SK-MEL-5 (cell line): ENCODE measurements at places on chromosomes 16 and 17.

- DNase-seq, result no peak
These were observed 1.7 kb downstream of the IL4R start for GRCh38 chr16:27315333-27316037.

DNA sequence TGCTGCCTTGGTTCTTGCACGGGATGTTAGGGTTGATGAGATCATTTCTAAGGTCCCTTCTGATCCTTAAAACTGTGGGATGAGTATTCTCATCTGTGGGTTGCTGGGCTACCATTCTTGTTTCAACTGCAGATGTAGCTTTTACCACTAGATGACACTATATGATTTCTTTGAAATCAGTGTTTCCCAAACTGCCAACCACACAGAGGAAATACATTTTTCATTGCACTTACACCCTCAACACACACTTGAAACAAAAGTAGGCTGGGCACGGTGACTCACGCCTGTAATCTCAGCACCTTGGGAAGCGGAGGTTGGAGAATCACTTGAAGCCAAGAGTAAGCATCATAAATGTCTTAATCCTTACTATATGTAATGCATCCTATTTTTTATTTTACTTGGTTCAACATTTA, 15.3 kb downstream of the LCMT1 start:
- DNase-seq, result peak; percentile 52

GRCh38 chr16:80480664-80481063, 60.1 kb upstream of the DYNLRB2 start:
- DNase-seq, result no peak

DNA sequence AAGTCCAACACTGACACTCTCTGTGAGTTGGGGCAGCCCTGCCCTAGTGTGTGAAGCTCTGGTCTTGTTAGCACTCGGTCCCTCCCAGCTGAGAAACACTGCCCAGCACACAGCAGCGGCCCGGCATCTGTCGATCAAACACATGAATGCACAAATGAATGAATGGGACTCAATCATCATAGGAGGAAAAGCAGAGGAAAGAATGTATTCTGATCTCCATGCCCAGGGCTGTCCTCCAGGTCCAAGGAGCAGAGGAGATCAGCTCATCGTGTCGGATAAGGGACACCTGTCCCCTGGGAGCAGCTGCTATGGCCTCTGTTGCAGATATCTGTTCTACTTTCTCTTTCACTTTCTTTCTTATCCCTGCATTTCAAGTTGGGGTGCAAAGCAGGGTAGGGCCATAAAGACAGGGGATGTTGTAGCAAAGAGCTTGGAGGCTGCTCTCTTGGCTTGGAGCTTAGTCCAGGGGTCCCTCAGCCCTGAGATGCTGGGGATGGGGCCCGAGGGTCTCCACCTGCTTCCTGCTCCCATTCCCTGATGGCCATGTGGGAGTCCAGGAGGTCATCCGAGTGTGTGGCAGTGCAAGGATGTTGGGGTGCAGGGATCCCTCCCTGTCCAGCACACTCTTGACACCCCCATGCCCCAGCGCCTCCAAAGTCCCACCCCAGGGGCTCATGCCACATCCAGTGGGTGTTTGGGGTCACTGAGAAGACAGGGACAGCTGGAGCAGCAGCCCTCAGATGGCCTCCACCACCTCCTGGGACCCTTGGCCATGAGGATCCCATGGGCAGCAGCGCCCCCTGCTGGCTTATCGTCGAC, 88.2 kb downstream of the IRF8 start:
- DNase-seq, result peak; percentile 11

DNA sequence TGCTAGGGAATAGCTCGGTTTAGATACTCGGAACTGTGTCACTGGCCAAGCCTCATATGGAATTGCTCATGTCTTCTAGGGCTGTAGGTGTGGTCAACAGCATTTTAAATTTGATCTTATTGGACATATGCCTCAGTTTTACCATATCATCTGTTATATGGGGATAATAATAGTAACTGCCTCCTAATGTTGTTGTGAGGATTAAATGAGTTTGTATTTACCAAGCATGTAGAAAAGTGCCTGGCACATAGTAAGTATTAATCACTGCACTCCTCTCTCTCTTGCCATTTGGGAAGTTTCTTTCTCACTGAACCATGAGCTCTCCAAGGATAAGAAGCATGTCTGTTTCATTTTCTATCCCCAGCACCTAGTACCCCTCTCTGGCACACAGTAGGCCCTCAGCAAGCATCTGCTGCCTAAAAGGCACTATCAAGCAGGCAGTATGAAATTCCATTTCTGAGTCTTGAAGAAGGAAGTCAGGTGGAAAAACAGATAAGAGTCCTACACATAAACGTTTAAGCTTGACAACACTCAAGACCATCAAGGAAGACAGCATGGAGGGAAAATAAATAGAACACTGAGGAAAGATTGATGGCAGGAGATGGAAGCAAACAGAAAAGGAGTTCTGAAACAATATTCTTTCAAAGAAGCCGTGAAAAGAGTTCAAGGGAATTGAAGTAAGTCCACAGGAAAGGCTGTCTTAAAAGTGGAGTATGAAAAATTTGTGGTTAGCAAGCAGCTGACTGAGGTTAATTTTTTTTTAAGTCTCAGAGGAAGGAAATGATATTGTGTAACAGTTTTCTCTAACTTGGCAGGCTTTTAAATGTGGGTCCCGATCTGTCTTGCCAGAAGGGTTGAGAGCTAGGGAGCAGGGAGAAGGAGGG, 2.2 kb upstream of the ATP6V0A1 start:
- DNase-seq, result peak; percentile 68

GRCh38 chr16:69501956-69502745, 63.6 kb upstream of the NFAT5 start:
- peak; percentile 15 for DNase-seq

GRCh38 chr17:46772475-46773220, 45.8 kb downstream of the WNT3 start:
- DNase-seq, result no peak

- DNase-seq, result no peak
These were observed 5.4 kb downstream of the EPN3 start for GRCh38 chr17:50537721-50538548.

DNA sequence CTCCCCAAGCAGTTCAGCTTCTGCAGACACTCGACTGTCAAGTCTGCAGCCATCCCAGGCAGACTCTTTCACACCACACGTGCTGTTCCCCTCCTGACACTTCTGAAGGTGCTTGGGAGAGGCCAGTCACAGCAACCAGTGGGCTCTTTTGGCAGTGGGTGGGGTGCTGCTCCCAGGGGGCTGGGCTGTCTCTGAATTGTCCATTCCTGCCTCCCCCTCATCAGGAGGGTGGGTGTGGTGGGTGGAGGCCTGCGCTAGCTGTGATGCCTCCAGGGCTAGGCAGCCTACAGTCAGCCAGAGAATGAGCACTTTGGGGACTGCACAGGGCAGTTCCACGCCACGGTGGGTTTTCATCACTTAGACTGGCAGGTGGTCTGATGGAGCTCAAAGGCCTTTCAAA, 10.3 kb downstream of the STARD3 start:
- DNase-seq, result no peak

GRCh38 chr16:79074541-79074940, 526.0 kb downstream of the MAF start:
- DNase-seq, result no peak

DNA sequence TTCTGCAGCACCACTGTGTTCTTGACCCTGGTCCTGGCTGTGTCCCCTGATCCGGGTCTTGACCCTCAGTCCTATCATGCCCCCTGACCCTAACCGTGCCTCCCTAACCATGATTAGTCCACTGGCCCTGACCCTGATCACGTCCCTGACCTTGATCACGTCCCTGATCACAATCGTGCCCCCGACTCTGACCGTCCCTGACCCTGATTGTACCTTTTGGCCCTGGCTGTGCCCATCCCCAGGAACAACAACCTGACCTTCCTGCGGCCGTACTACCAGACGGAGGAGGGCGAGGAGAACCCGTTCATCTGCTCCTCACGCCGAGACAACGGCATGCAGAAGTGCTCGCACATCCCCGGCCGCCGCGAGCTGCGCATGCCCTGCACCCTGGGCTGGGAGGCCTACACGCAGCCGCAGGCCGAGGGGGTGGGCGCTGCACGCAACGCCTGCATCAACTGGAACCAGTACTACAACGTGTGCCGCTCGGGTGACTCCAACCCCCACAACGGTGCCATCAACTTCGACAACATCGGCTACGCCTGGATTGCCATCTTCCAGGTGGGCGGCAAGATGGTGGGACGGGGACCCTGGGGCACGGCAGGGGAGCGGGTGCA, 24.9 kb downstream of the TPSG1 start:
- DNase-seq, result no peak

- no peak for DNase-seq
These were observed 70.5 kb downstream of the COPRS start for GRCh38 chr17:31788571-31788946.

- no peak for DNase-seq
These were observed 20.5 kb upstream of the EMP2 start for GRCh38 chr16:10600782-10601443.

DNA sequence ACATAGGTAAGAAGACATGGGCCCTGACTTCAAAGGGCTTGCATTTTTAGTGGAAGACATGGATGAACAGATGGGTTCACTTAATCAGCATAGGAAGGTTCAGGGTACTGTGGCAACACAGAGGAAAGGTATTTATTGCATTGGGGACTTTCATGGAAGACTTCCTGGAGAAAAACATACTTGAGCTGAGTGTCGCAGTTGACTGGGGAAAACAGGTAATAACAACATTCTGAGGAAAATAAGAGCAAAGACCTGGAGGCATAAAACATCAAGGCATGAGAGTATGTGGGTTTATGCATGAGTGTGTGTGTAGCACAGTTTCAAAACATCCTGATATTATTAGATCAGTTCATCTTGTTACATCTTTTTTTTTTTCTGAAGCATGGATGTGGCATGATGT, 82.7 kb downstream of the MAP2K6 start:
- DNase-seq, result no peak

DNA sequence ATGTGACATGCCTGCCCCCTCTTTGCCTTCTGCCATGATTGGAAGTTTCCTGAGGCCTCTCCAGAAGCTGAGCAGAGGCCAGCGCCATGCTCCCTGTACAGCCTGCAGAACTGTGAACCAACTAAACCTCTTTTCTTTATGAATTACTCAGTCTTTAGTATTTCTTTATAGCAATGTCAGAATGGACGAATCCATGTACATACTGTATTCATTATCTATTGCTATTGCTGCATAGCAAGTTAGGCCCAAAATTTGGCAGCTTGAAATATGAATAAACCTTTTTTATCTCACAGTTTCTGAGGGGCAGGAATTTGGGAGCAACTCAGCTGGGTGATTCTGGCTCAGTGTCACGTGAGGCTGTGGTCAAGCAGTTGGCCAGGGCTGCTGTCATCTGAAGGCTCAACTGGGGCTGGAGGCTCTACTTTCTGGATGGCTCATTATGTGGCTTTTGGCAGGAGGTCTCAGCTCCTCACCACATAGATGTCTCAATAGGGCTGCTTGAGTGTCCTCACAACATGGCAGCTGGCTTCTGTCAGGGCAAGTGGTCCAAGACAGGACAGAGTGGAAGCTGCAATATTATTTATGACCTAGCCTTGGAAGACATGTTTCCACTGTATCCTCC, 40.0 kb downstream of the SOCS1 start:
- no peak for DNase-seq

DNA sequence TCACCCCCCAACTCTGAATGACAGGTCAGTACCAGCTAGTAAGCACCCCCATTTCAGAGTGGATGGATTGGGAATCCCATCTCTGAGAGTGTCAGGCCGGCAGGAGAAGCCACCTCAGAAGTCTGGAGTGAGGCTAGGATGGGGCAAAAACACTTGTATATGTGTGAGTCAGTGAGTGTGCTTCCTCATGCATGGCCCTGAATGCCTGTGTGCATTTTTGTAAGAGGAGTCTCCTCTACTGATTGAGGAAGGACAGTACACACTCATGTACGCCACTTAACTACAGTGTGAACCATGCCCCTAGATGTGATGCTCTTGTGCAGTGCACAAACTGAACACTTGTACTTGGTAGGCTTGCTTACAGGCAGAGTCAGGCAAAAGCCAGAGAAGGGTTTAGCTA, 22.3 kb upstream of the NAGS start:
- DNase-seq, result no peak

GRCh38 chr17:61157246-61157886, 242.3 kb upstream of the TBX2 start:
- peak; percentile 95 for DNase-seq

GRCh38 chr17:29278692-29279091, 15.3 kb downstream of the NUFIP2 start:
- no peak for DNase-seq

DNA sequence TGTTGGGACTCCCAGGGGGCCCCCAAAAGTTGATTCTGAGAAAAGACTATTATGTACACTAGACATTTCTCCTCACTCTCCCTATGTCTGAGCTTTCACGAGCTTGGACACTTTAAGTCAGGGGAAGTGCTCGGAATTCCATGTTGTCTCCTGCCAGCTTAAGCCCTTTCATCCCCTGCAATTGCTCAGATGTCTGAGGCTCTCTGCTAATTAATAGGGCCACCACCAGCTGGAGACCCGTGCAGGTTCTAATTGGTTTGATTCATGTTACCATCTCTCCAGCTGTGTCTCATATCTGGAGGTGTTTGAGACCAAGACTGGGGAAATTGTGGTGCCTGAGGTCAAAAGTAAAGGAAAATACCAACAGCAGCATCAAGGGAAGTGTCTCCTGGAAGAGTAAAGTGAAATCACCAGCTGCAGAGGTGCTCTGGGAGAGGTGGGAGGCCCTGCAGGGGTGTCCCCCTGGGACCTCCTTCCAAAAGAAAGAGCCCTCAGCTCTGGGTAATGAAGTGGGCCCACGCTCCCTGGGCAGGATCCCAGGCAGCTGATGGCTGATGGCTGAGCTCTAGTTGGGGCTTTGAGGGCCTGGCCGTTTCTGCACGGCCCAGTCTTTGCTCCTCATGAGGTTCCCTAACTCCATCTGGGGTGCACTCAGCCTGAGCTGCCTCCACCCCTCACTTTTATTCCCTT, 5.8 kb upstream of the UTS2R start:
- DNase-seq, result no peak

DNA sequence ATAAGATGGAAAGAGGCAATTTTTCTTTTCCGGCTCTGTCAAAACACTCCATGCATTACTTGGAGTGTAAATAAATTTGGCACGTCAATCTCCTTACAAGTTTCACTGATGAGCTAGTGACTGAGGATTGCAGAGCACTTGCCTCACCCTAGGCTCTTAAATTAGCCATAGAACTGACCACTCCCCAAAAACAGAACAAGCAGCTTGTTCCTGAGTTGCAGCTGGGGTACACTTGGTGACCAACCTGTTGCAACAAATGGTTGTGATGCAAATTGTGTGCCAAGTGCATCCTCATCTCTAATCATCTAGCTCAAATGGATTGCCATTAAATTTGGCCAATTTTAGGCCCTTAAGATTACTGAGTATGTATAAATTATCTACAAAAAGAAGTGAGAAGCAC, 67.0 kb downstream of the CACNG1 start:
- DNase-seq, result no peak

GRCh38 chr17:3768769-3769168, 32.2 kb downstream of the ITGAE start:
- no peak for DNase-seq

- DNase-seq, result no peak
These were observed 117.4 kb upstream of the SMURF2 start for GRCh38 chr17:64779376-64780095.

- DNase-seq, result no peak
These were observed 18.5 kb downstream of the ERCC4 start for GRCh38 chr16:13938480-13938879.

- DNase-seq, result no peak
These were observed 9.8 kb downstream of the FASN start for GRCh38 chr17:82087961-82088837.
